ENCODE measurements at places on chromosomes 1 and 21.
A peak's percentile ranks its signal among the peaks of the same experiment; 100 is the strongest.

GRCh38 chr1:209749205-209749604 is 6.6 kb upstream of the TRAF3IP3 start:
- no peak for DNase-seq

- no peak for DNase-seq
These were observed 20.6 kb upstream of the VTCN1 start for GRCh38 chr1:117231312-117231711.

GRCh38 chr1:118262865-118263264 is 77.8 kb upstream of the SPAG17 start:
- no peak for DNase-seq

DNA sequence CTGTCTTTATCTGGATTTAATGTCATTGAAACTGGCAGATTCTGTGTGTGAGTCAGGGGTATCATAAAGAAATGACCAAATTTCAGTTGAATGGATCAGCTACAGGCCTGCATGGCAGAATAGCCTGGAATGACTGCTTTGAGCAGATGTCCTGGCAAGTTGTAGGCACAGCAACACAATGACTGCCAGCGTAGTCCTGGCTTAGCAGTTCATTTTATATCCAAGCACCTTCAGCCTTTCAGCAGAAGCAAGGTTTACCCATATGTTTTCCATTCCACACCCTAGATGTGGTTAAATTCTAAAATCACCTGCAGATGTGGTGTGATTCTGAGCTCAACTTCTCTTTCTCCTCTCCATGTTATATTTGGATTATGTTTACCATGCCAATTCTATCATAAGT is 22.3 kb upstream of the PTGFR start:
- no peak for DNase-seq

DNA sequence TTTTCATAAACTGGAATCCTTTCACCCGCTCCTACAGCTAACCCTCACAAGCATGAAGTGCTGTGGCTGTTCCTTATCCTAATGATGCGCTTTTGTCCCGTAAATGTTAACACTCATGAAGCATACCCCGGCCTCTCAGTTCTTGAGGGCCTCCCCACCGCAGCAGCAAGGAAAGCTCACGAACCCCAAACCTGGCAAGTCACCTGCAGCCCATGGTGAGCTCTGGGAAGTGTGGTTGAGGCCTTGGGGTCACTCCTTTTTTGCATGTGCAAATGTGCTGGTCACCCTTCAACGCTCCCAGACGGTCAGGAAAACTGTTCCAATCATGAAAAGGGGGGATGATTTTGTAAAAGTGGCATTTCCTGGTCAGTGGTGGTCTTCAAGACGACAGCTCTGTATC is 124.6 kb downstream of the PRDM2 start:
- DNase-seq, result no peak

DNA sequence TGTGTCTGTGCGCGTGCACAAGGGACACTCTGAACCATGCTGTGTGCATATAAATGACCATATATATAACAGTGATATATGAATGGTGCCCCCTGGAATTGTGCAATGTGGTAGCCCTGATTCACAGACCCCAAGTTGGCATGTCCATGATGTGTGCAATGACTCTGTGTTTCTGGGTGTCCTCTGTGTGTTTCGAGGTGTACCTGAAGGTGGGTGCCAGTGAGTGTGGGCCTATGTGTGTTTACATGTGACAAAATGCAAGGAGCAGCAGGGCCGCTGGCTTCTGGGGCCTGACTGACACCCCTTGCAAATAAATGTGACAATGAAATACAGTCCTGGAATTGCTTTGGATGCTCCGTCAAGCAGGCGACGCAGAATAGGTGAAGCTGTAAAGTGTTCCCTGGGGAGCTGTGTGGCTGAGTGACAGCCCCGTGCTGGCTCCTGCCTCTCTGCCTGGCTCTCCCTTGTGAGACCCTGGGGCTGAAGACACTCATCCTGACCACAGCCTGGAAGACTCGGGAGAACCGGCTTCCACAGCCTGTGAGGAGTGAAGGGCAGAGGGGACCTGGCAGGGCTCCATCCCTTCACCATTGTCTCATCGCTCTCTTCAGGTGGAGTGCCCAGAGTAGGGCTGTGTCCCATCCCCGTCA is 38.2 kb upstream of the CSF3R start:
- peak; percentile 59 for DNase-seq

DNA sequence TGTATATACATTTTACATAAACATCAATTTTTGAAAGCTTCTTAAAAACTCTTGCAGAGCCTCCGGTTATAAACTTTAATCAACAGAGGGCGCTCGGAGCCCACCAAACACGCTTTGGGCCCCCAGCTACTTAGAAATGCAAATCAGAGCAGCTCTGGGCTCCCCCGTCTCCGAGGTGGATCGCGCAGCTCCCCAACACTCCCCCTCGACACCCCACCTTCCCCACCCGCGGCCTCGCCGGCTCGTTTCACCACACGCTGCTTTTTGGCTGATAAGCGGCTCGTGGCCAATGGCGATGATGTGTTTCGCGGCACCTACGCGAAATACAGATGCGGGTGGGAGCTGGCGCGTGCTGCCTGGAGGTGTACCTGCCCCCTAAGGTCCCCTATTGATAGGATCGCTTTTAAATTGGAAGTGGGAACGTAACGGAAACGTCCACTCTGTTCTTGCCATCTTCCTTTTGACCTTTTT is 1.7 kb upstream of the KIF26B start:
- DNase-seq, result peak; percentile 84

DNA sequence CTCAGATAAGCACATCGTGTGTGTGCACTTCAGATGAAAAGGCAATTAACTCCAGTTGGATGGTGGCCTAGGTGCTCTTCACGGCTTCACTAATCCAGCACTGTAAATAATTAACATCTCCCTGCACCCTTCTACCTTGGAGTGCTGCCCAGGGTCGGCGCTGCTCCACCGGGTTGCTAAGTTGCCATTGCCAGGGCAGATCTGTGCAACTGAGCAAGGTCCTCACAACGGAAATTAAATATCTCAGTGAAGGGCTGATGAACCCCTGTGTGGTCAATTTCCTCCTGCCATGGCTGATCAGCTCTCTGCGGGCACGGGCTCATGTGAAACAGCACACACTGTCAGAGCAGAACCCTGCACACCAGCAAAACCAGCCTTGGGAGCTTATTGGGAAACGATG is 63.2 kb downstream of the SYDE2 start:
- DNase-seq, result no peak

DNA sequence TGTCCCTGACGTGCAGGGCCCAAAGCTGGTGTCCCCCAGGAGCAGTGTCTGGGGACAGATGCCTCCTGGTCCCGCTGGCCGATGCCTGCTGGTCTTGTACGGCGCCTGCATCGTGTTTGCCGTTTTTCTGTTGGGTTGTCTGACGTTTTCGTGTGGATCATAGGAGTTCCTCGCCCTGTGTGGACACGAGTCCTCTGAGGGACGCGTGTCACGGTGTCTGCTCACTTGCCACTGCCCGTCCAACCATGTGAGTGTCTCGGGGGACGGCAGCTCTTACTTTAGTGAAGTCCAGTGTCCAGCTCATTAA is 7.4 kb downstream of the MIB2 start:
- no peak for DNase-seq

DNA sequence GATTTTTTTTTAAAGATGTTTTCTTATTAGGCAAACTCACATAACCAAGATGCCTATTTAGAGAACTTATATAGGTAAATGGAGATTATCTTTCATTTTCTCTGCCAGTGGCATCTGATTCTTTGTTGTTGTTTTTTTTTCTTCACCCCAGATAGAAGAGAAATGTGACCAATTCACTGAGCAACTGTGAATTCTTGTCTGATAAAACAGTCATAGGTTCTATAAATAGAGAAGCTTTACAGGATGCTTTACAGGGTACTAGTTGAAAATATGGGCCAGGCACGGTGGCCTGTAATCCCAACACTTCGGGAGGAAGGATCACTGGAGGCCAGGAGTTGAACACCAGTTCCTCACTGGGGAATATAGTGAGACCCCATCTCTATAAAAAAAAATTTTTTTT is 50.7 kb upstream of the LAMC2 start:
- DNase-seq, result no peak

DNA sequence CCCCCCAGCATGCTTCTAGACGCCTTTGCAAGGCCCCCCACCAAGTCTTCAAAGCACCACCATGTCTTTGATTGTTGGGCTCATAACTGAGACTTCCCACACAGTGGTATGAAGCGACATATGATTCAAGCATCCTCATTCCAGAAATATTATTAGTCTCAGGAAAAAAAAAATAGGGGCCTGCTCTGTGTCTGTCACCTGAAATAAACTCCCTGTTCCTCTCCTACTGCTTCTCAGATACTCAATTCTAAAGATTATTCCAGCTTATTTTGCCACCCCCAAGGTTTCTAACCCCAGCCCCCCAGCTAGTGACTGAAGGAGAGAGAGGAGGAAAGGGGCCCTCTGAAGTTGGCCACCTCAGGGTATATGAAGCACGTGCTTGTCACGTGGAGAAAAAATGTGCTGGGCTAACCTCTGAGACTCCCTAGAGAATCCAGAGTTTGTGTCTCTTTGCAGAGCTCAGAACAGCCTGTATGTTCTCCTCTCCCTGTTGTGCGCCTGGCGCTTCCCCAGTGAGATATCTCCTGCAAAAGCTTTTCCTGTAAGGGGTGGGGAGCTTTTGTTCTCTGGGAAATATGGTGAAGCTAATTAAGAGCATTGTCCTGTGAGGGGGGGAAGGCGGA is 35.9 kb upstream of the RASAL2 start:
- DNase-seq, result no peak

- DNase-seq, result peak; percentile 69
These were observed 697 bp downstream of the PRDM16 start for GRCh38 chr1:3069491-3070308.

DNA sequence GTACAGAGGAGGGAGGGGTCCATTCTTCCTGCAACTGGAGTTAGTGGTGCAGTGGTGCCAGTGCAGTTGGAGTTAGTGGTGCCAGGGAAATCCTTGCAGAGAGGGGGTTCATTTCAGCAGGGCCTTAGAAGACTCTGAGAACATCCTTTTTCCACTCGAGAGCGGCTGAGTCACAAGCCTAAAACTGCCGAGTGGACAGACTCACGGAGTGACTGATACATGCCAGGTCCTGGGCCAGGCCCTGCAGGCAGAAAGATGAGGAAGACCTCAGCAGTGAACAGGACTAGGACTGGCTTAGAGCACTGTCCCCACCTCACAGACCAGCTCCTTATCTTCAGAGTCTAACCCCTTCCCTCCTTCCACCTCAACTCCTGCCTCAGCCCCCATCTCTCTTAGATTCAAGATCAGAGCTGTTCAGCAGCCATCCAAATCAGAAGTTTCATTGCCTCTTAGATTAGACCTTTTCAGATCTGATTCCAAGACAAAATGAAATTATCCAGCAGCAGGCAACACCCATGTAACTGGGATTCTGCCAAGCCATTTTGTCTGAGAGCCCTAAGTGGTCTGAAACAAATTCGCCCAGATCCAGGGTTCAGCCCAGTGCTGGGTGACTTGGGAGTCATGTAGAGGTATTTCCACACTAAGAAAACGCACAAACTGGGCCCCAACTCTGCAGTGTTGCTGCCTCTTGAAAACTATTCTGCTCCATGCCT is 12.7 kb upstream of the IKBKE start:
- DNase-seq, result peak; percentile 78

DNA sequence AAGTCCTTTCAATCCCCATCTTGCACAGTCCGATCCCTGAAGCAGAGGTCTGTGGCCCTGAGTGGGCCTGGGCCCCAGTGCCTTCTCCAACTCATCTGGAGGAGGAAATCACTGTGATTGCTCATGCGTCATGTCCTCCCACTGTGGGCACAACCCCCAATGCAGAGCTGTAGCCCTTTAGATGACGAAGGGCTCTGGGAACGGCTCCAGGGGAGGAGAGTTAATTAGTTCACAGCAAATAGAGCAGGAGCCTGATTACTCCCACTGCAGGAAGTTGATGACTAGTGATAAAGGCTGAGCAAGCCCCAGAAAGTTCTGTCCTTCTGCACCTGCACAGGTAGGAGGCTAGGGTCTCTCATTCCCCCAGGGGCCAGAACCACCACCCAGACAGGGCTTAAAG is 111.5 kb downstream of the CCDC185 start:
- DNase-seq, result no peak

- peak; percentile 1 for DNase-seq
These were observed 14.9 kb upstream of the MACF1 start for GRCh38 chr1:39189592-39190041.

- DNase-seq, result peak; percentile 84
These were observed 488 bp downstream of the SLC35D1 start for GRCh38 chr1:67053535-67053784.

DNA sequence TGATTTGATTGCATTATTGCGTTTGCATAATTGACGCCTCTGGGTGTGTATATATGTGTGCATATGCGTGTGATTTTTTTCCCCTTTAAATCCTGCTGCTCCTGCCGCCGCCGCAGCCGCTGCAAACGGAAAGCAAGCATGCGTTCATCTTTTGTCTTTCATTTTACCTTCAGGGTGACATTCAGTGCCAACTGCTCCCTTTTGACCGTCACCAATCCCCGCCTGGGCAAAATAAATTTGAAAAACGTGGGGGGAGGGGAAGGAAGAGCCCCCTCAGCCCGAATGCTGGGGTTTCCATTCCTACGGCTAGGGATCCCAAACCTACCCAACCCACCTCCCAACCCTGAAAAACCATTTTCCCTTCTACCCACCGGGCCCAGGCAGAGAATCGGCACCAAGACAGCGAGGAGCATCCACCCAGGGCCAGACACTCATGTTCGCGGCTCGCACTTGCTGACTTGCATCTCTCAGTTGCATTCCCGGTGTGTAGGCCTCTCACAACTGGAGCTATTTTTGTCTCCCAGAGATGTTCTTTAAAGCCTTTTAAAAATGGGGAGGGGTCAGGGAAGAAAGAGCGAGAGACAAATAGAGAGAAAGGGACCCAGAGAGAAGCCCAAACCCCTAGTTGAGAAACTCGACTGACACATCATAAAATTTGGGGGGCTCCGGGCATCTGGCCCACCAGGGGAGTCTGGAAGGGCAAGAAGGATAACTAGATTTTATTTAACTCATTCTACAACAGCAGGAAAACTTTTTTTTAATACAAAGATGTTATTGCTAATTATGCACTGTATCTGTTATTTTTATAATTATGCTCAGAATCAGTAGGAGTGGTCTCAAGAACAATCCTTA is 367.1 kb upstream of the ESRRG start:
- DNase-seq, result no peak

- DNase-seq, result peak; percentile 96
These were observed 231.3 kb upstream of the VAMP3 start for GRCh38 chr1:7539769-7540175.

DNA sequence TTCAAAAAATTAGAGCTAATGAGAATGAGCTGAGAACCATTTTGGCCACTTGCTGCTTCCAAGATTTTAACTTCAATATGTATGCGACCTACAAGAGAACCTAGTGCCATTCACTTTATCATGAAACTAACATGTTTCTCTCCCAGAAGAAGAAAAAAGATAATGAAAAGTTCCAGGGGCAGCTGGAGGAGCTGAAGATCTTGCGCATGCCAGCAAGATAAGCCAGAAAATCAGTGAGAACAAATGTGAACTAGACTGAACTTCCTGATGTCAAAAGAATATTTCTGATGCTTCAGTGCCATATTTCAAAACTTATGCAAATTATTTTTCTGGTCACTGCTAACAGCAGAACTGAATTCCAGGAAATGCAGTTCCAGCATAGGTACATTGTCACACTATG is 1265.1 kb downstream of the BRINP3 start:
- no peak for DNase-seq

- DNase-seq, result no peak
These were observed 63.0 kb downstream of the KCNT2 start for GRCh38 chr1:196545222-196545621.

All from islet precursor cell (in vitro differentiated cells).